ENCODE measurements at places on chromosomes 16 and 17. TPM values are rescaled to one million over a fixed set of nuclear protein-coding genes. Genes with fewer than 3 reads are reported as not detected.

DNA sequence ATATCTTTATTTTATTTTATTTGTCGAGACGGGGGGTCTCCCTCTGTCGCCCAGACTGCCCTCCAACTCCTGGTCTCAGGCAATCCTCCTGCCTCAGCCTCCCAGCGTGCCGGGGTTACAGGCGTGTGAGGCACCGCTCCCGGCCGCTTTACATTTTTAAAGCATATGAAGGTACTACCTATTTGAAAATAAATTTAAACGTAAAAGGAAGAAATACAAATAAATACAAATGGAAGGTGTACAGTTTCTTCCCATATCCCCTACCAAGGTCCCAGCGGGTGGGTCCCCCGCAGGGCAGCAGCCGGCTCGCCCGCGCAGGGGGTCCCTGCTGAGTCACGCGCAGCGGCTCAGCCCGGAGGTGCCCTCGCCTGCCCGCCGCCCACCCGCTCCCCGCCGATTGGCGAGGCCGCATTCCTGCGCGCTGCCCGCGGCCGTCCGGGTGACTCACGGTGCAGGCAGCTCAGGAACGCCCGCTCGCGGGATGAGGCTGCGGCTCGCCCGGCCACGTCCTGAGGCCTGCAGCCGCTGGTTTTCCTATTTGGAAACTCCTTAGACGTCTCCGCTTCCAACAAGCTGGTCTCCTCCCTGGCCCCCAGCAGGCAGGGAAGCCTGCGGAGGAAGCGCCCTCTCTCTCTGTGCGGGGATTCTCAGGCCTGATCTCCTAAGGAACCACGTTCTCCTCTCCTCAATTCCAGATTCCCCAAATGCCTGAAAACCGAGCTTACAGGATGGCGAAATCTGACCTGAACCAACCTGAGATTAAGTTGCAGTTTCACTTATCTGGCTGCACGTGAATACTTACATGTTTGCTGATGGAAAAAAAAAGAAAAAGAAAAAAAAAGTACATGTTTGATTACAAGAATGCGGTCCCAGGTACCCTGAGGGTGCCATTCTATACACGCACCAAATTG lies 54.8 kb upstream of the MAP3K14 start:
- DNase-seq: peak; percentile 54

DNA sequence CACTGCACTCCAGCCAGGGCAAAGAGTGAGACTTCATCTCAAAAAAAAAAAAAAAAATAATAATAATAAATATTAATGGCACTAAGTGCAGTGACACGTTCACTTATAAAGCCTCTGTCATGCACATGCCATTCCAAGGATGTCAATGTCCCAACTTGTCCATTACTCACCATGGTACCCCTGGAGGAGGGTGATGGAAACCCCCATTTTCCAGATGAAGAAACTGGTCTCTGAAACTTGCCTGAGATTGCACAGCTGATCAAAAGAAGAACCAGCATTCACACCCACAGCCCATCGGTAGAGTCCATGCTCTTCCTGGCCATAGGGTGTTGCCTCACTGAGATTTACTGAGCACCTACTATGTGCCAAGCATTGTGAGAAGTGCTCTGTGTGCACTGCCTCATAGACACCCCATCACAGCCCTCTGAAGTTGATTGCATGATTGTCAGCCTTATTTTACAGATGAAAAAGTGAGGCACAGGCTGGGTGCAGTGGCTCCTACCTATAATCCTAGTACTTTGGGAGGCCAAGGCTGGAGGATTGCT lies 123.7 kb downstream of the ABCC1 start:
- no peak for DNase-seq

- DNase-seq: no peak
Observed at GRCh38 chr16:66036184-66036583, 330.3 kb upstream of the CDH5 start.

DNA sequence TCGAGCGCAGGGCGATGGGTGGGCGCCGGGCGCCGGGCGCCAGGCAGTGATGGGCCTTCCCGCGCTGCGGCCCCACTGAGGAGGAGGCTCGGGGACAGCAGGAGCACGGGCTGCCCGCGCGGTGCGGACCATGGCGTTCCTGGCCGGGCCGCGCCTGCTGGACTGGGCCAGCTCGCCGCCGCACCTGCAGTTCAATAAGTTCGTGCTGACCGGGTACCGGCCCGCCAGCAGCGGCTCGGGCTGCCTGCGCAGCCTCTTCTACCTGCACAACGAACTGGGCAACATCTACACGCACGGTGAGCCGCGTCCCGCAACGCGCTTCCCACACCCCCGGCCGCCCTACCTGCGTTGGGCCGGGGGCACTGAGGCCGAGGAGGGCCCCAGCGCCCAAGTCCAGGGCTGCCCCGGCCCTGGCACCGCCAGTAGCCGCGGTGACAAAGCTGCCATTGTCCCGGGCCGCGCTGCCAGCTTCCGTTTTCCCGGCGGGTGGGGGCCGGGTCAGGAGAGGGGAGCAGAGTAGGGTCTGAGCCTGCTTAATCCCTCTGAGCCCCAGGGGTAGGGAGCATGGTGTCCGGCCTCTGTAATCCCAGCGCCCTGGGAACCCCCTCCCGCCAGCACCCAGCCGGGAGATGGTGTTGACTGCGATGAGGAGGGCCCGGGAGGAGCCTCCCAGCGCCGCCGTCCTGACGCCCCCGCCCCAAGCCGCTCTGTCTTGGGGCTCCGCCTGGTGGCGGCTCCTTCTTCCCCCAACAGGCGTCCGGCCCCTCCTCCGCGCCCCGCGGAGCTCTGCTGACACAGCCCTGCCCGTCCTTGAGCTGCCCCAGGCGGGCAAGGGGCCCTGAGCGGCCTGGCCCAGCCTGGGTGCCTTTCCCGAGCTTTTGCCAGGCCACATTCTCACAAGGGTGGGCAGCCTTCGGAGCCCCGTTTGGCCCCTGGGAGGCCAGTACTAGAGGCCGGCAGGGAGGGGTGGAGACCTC lies 685 bp downstream of the PAQR4 start:
- DNase-seq: peak; percentile 23

GRCh38 chr17:34347063-34347462 lies 9.2 kb upstream of the CCL13 start:
- no peak for DNase-seq

DNA sequence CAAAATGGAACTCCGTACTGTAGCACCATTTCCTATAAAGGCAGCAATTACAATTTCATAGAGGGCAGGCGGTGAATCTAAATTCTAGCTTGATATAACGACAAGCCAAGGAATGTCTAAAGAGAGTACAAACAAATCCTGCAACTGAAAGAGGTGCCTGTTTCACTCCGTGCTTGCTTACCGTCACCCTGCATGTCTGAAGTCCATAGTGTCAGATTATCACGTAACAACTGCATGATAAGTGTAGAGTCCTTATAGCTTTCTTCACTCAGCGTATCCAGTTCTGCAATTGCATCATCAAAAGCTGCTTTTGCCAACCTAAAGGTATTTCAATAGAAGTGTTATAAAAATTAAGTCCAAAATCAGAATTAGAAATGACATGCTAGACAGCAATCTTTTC lies 46.0 kb downstream of the YWHAE start:
- no peak for DNase-seq

SMIM22 gene
- not detected for total RNA-seq

ARHGAP23 gene
- total RNA-seq: 67.1 TPM

P4HB gene
- total RNA-seq: 385 TPM

DNASE1L2 gene
- 0.39 TPM for total RNA-seq

CORO6 gene
- 64.9 TPM for total RNA-seq

IRX6 gene
- total RNA-seq: 1.4 TPM

COQ7 gene
- 15.1 TPM for total RNA-seq

TEKT5 gene
- total RNA-seq: not detected

Measured in tibial nerve (tissue), 4 donors.